ENCODE measurements at places on chromosomes 7 and 10. TPM values are rescaled to one million over a fixed set of nuclear protein-coding genes. Genes with fewer than 3 reads are reported as not detected.

GRCh38 chr7:128030263-128030653, 979 bp downstream of the LRRC4 start:
- no peak for DNase-seq

- DNase-seq = no peak
These were observed 37.4 kb upstream of the ADGRA1 start for GRCh38 chr10:133050371-133050770.

- DNase-seq = peak; percentile 42
These were observed 4.3 kb upstream of the AKR1C3 start for GRCh38 chr10:5089865-5090264.

DNA sequence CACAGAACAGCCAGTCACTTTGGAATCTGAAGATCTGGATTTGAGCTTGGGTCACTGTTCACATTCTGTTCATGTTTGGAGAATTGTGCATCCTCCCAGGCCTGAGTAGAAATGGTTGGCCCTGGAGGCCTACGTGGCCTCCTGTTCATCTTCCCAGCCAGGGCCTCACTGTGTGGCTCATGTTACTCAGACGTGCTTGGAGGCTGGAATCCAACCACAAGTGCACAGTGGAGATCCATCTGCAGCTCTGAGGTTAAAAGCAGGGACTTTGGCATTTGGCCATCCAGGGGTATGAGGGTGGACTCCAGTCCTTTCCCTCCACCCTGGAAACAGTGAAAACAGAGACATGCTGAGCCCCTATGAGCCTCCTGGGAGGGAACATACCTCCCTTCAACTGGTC, 709.0 kb upstream of the IGFBP3 start:
- DNase-seq = peak; percentile 82

DNA sequence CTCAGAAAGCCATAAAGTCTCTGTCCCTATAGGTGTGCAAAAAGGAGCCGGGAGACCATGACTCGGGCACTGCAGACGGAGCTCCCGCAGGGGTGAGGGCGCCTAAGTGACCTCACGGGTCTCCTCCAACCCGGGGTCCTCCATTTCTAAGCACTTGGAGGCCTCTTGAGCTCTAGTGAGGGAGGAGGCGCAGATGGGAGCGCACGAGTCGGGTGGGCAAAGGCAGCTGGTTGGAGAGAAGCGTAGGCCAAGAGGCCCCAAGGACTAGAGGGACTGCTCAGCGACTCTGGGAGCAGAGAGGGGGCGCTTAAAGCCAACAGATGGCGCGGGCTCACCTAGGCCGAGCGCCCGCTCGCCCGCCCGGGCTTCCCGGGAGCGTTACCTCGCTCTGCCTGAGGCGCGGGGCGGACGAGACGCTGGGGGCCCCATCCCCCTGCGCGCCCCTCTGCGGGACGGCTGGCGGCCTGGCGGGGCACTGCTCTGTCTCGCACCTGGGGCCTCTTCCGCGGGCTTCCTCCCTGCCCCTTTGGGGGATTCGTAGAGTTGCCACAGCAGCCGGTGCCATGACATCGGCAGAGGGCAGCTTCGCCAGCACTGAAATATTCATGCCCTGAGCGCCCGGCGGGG, 523 bp upstream of the CDH23 start:
- DNase-seq = no peak

- DNase-seq = peak; percentile 53
These were observed 45.6 kb upstream of the SUN1 start for GRCh38 chr7:786472-787255.

GRCh38 chr10:33365871-33366411, 31.5 kb upstream of the NRP1 start:
- peak; percentile 99 for DNase-seq

The LLCFC1 gene
- total RNA-seq = not detected

The CRHR2 gene
- not detected for total RNA-seq

The AGR3 gene
- not detected for total RNA-seq

The CCDC172 gene
- not detected for total RNA-seq

The RBP4 gene
- 0.17 TPM for total RNA-seq
